Natural killer cell (primary cell): ENCODE measurements at places on chromosomes 4 and X. TPM values are rescaled to one million over a fixed set of nuclear protein-coding genes. Genes with fewer than 3 reads are reported as not detected.
A peak's percentile ranks its signal among the peaks of the same experiment; 100 is the strongest.

- no peak for DNase-seq
These were observed 51.1 kb downstream of the TXK start for GRCh38 chr4:48082956-48083355.

DNA sequence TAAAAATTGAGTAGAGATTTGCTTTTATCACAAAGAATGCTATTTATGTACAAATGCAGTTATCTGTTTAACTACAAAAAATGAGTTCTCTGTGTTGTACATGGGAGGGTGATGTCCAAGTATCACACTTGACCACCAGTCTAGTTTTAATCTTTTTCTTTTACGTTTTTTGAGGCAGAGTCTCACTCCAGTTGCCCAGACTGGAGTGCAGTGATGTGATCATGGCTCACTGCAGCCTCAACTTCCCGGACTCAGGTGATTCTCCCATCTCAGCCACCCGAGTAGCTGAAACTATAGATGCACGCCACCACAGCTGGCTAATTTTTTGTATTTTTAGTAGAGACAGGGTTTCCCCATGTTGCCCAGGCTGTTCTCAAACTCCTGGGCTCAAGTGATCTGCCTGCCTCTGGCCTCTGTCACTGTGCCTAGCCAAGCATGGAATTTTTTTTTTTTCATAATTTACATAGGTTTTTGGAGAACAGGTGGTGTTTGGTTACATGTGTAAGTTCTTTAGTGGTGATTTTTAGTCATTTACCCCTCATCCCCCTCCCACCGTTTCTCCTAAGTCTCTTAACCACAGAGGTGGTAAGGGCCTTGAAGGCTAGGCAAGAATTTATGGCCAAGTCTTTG, 47.9 kb upstream of the RPA4 start:
- no peak for DNase-seq

- no peak for DNase-seq
These were observed 43.3 kb downstream of the FGFBP1 start for GRCh38 chr4:15894921-15895916.

- DNase-seq: peak; percentile 85
These were observed 147.9 kb downstream of the LRBA start for GRCh38 chr4:150867148-150867547.

- DNase-seq: no peak
These were observed 102.9 kb upstream of the SLC34A2 start for GRCh38 chr4:25552580-25553271.

DNA sequence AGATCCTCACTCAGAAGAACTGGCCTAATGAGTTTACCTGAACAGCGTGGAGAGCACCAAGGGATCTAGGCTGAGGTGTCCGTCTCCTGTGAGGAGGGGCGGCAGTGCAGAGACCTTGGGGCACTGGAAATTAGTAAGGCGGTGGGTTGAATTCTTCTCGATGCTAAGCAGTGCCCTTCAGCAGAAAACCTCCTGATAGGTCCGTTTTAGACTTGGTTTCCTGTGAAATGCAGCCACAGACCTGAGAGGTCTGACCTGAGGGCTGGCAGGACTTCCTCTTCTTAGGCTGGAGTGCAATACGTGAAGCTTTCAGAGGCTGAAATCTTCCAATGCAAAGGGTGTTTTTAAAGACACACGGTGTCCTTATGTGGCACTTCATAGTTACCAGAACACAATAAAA, at the start of gene CLNK:
Gene CLNK (minus strand): TSS at position 138 of the 400 bp plus-strand sequence. CDS start 16,899 bp downstream, outside the sequence.
- DNase-seq: no peak

- DNase-seq: peak; percentile 19
These were observed 123.4 kb downstream of the ASB9 start for GRCh38 chrX:15146515-15146914.

DNA sequence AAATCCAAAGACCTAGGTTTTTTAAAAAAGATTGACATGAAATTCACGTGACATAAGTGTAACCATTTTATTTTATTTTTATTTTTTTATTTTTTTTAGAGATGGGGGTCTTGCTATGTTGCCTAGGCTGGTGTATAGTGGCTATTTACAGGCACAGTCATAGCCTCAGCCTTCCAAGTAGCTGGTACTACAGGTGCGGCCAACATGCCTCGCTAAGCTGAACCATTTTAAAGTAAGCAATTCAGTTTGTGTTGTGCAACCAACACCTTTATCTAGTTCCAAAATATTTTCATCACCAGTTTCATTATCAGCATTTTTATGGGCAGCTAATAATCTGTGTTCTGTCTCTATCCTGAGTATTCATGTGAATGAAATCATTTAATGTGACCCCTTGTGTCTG, 107.5 kb upstream of the ENPEP start:
- DNase-seq: no peak

DNA sequence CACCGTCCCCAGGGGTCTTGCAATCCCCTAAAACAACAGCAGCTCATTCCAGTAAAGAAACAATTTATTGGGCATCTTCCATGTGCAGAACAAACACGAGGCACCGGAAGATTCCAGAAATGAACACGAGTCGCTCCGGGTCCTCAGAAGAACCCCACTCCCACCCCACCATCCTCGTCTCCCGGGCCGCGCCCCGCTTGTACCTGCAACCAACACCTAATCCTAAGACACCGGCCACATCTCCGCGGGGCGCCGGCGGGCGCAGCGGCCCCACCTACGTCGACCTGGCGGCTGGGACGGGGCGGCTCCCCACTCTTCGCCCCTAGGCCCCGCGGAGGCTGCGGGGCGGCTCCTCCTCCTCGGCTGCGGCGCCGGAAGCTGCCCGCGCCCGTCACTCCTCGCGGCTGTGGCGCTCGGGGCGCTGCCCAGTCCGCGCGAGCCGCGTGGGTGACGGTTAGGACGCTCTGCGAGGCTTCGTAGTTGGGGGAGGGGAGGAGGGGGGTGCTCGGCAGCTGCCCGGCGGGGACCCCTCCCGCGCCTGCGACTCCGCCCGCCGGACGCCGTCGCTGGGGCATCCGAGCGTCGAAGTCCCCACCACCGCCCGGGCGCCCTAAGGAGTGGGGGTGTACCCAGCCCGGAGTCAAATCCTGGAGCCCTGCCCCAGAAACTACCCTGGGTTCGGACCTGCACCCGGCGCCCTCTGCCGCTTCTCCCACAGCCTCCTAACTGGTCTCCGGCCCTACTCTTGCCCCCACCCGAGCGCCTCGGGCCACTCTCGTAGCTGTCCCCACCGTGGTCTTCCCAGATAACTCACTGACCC, at the start of gene CCDC158:
Gene CCDC158 (minus strand): TSS at position 380 of the 820 bp plus-strand sequence. CDS start 17,934 bp downstream, outside the sequence.
- DNase-seq: peak; percentile 20

DNA sequence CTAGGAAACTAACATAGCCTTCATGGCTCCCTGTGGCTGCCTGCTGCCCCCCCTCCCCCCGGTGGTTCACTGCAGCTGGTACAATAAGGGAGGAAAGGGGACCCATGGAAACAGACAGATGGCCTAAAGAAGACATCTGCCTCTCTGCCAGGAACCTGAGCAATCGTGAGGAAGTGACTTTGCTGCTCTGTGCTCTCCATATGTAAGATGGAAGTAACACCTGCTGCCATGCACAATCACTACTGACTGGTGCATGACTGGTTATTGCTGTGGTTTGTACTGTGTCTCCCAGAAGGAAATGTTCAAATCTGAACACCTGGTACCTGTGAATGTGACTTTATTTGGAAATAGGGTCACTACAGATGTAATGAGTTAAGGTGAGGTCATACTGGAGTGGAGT, 43.6 kb downstream of the CD99L2 start:
- no peak for DNase-seq

- no peak for DNase-seq
These were observed 9.7 kb upstream of the TMEM184C start for GRCh38 chr4:147607471-147607870.

DNA sequence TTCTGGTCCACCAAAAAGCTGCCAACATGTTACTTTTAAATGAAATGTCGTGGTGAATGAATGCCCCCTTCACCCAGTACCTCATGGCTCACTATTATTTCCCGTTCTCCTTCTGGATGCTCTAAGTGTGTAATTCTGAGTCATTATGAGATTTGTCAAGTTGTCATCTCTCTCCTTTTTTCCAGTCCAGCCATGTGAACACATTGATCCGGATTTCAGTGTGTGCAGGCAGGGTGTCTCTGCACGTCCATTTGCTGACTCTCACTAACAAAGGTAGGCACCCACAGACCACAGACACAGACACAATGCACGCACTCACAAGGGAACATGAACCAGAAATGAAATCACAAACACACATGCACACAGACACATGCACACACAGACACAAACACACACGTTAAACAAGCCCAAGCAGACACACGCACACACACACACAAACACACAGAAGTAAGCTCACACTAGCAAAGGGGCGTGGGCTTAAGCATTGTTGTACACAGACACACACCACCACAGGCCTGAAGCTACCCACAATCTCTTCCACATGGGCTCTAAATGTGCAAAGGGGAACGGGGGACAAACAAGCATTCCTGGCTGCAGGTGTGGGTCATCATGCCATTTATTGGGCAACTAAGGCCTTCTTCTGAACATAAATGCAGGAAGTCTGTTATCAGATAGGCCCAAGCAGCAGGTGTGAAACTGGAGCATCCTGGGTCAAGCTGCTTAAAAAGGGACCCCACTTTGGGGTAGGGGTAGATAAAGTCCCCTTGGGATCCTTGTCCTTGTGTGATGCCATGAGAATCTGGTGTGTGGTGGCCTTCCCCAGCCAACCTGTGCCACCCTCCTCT, 58.1 kb downstream of the NBDY start:
- no peak for DNase-seq

GRCh38 chr4:41943506-41943905, 8.3 kb downstream of the TMEM33 start:
- DNase-seq: no peak

GRCh38 chrX:13396924-13397323, 77.1 kb upstream of the ATXN3L start:
- no peak for DNase-seq

- DNase-seq: peak; percentile 9
These were observed 27.6 kb upstream of the INTU start for GRCh38 chr4:127604949-127605709.

DNA sequence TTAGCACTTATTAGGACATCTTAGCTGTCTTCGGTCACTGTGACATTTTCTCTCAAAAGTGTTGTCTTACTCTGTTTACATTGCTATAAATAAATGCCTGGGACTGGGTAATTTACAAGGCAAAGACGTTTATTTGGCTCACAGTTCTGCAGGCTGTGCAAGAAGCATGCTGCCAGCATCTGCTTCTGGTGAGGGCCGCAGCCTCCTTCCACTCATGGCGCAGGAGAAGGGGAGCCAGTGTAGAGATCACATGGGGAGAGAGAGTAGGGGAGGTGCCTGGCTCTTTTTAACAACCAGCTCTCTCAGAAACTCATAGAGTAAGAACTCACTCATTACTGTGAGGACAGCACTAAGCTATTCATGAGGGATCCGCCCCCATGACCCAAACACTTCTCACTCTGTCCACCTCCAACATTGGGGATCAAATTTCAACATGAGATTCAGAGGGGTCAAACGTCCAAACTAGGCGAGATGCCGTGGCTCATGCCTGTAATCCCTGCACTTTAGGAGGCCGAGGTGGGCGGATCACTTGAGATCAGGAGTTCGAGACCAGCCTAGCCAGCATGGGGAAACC, 43.5 kb upstream of the HERC6 start:
- DNase-seq: no peak

GRCh38 chr4:139163806-139164206, 13.2 kb downstream of the ELF2 start:
- DNase-seq: no peak

DNA sequence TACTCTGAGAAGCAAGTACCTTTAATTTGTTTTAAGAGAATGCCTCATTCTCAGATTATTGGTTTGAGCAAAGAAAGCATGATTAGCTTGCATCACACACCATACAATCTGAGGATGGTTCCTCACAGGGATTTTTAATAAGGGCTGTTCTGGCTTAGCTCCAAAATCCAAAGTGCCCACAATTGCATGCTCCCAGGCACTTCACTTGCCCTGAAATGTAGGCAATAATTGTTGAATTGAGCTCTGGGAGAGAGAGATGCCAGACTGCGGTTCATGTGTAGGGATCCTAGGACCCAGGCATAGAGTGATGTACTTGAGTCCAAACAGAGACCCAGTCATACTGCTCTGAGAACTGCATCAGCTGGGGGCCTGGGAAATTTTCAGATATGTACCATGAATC, 358.4 kb upstream of the CXorf51B start:
- DNase-seq: no peak

- DNase-seq: peak; percentile 8
These were observed 61.1 kb upstream of the ARSJ start for GRCh38 chr4:114040319-114041116.

DNA sequence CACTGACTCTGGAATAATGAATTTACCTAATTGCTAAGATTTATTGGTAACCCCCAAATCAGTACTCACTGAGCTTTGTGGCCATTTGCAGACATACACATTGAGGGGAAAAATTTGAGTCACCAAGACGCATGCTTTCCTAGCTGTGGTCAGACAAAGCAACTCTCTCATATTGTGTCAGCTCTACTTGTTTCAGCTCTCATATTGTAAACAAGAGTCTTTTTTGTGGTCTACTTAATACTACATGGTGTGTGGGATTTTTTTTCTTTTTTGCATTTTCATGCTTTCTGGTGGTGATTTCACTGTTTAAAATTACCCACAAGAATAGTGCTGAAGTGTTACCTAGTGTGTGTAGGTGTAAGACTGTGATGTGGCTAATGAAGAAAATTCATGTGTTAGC, 428.2 kb upstream of the GALNT7 start:
- DNase-seq: no peak

GRCh38 chrX:18639280-18639679, 32.6 kb downstream of the RS1 start:
- DNase-seq: no peak

DNA sequence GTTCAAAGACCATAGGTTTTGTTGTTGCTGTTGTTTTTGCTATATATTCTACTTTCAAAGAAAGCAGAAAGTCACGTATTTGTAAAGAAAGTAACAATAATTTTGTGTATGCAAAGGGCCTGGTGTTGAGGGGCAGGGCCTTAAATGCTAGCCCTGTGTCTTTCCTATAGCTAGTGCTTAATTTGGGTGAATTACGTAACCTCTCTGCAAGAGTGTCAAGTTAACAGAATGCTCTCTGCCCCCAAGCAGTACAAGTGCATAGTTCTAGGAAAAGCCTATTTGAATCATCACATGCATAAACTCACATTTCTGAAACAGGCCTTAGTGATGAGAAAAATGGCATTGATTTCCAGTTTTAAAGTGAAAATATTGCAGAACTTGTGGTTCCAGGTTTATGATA, 663.6 kb downstream of the STIM2 start:
- no peak for DNase-seq

- DNase-seq: peak; percentile 4
These were observed 80.5 kb downstream of the TBC1D9 start for GRCh38 chr4:140675599-140676231.

GRCh38 chr4:92872604-92873003, 568.8 kb downstream of the GRID2 start:
- DNase-seq: no peak

OPN1MW2 gene
- total RNA-seq: not detected

ADH1C gene
- total RNA-seq: not detected

FAM184B gene
- total RNA-seq: 0.05 TPM

HOPX gene
- 167 TPM for total RNA-seq

FMR1NB gene
- not detected for total RNA-seq

H2BW2 gene
- total RNA-seq: not detected

CLIC2 gene
- total RNA-seq: 0.20 TPM

RASGEF1B gene
- 90.8 TPM for total RNA-seq

RBM46 gene
- not detected for total RNA-seq

RNF150 gene
- 0.09 TPM for total RNA-seq
